Stimulated activated CD8-positive, alpha-beta memory T cell treated with anti-CD3 and anti-CD28 coated beads, Interleukin-4, amount 100 ng/mL, for 4 hours (primary cell): ENCODE measurements at places on chromosomes 6 and 20.

GRCh38 chr6:114068116-114068515 lies 97.2 kb upstream of the HDAC2 start:
- no peak for DNase-seq

DNA sequence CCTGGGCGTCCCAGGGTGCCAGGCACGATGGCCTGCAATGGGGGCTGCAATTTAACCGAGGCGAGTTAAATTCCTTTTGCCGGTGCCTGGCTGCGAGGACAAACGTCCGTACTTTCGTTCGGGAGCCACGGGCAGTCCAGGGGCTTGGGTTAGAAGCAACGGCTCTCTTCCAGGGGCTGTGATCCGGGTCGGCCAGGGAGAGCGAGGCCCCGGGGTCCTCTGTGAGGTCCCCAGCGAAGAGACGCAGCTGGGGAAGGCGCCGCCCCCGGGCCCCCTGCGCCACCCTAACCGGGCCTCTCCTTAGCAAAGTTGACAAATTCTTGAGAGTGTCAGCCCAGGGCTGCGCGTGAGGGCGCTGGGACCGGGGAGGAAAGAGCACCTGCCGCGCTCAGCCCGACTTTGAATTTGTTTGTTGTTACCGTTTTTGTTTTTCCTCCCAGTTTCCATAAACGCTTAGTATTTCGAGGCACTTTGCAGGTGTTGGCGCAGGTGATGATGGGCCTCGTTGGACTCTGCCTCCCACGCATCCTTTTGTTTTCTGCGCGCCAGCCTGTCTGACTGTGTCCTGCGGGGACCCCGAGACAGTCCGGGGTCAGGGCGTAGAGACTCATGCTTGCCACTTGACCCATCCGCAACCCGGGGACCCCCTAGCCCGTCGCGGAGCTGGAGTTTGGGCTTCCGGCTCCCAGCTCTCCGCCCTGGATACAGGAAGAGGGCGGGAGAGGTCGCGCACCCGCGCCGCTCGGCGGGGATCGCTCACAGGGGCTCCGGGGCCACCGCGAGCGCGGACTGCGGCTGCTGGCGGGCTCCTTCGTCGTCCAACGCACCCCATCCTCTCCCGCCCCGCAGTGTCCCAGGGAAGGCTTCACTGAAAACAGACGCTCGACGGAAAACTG lies 5.8 kb downstream of the OLIG3 start:
- DNase-seq: no peak

DNA sequence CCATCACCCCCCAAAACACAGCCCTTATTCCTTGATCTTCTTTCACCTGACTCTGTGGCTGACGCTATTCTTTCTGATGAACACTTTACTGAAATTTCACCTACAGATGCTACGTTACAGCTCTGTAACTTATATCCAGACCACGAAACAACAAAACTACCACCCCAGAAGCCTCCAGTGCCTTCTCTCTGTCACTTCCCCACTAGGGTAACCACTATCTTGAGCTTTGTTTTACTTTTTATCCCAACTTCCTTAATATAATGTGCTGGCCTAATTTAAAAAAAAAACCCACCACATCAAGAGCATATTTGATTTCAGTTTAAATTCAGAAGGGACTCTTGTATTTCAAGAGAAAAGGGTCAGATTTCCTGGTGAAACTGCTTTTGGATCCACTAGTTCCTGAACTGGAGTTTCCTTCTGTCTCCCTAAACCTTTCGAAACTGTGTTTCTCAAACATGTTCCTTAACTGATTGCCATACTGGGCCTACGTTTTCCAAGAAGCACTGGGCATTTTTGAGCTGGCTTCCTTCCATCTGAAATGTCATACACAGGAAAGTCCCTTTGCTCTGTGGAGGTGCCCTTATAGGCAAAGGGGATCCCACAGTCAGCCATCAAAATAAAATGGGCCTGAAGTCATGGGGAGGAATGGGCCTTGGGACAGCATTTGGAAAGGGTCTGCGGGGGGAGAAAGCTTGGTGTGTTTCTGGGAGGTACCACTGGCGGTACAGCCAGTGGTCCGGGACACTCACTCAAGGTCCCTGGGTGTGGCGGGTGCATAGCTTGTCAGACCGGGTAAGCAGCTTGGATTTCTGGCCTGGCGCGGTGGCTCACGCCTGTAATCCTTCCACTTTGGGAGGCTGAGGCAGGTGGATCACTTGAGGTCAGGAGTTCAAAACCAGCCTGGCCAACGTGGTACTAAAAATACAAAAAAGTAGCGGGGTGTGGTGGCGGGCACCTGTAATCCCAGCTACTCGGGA lies 25.8 kb upstream of the RTF2 start:
- no peak for DNase-seq

DNA sequence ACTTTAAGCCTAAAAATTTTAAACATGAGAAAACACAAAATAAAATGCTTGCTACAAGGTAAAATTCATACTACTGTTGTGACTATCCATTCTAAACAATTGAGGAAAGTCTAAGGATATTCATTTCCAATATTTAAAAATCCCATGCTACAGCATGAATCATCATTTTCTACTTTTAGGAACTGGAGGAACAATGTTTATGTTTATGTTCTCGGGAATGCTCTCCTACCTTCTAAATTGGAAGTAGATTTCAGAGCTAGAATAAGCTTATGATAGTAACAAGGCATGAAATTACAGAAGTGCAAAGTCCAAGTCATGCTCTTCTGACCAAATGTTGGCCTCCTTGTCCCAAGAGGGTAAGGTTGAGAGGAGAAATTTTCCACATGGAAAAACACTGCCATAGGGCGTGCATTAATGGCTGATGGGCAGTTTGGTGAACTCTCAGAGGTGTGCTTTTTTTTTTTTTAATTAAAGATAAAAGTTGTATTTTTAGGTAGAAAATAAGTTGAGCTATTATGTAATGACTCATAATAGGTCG lies 6.0 kb upstream of the MYLK4 start:
- no peak for DNase-seq

- no peak for DNase-seq
Observed at GRCh38 chr20:63898882-63899558, 4.1 kb downstream of the DNAJC5 start.

DNA sequence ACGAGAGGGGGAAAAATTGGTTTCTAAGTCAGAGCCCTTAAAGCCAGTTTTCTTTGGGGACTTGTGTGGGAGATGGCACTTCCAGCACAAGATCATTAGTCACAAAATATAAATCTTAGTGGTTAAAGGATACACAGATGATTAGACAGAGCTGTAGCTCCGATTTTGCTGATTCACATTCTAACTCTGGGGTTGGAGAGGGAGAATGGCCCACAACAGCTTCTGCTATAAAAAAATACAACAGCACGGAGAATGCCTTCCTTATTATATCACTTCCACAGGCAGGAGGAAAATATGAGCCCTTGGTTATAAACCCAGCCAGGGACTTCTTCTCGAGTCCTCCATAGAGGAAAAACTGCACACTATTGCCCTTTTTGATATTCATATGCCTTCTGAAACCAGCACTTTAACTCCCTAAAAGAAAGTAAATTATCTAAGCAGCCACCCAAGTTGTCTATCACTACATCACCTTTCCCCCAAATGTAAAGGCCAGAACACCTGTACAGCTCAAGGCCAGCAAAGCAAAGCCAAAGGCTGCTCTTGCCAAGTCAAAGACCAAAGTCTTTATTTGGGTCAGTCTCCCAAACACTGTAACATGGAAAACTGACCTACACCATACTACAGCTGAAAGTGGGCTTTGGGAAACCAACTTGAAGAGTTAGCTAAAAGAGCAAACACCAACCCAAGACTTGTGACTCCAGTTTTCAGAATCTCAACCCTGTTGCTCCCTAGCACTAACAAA lies 10.4 kb downstream of the MRPL14 start:
- DNase-seq: no peak

GRCh38 chr6:43737272-43738081 lies 32.5 kb upstream of the VEGFA start:
- no peak for DNase-seq

GRCh38 chr6:5174244-5174643 lies 86.5 kb downstream of the LYRM4 start:
- peak; percentile 4 for DNase-seq

- DNase-seq: no peak
Observed at GRCh38 chr6:167815296-167815980, 11.3 kb upstream of the AFDN start.
